ENCODE measurements at places on chromosomes 3 and 15. TPM values are rescaled to one million over a fixed set of nuclear protein-coding genes. Genes with fewer than 3 reads are reported as not detected.

- H3K4me3 ChIP-seq = no peak overlapping the region
- peaks cover 4% of the 10 kb centered on the region for H3K27me3 ChIP-seq
- no peaks in the 10 kb centered on the region for H3K36me3 ChIP-seq
Measured at GRCh38 chr3:172461530-172462138, 13.4 kb upstream of the GHSR start.

DNA sequence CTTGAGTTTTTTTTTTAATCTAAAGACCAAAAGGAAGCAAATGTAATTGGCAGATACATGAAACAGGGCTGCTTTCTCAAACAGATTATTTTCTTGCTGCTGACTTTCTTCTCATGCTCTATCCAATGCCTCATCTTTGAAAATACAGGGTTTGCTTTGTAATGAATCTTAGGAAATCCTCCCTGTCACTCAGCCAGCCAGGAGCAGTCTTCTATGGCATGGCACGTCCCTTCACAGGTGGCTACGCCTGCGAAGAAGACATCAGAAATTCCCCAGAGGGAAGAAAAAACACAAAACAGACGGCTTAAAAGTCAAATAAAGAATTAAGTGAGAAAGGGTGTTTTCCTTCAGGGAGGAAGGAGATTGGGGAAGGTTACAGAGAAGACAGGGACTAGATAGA, 242.5 kb downstream of the IGSF11 start:
- no peaks in the 10 kb centered on the region for H3K4me1 ChIP-seq
- no peak overlapping the region for H3K27ac ChIP-seq
- no peak for DNase-seq
- no peaks in the 10 kb centered on the region for H3K36me3 ChIP-seq
- no peaks in the 10 kb centered on the region for H3K27me3 ChIP-seq

DNA sequence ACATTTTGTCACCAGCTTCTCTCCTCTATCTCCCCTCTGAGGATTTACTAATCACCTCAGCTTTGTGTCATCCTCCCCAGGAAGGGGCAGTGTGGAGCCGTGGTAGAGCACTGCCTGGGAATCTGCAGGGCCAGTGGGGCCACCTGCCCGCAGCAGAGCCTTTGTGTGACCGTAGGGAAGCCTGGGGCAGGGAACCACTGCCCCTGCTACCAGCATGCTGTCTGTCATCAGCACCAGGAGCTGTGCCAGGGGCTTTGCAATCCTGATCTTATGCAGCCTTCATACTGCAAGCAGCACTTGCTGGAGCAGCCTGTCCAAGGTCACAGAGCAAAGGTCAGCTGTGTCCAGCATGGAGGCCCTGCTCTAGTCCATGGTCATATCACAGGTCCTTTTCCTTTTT, 170.2 kb upstream of the IL12A start:
- no peak for DNase-seq
- no peak overlapping the region for H3K27ac ChIP-seq
- no peaks in the 10 kb centered on the region for H3K4me1 ChIP-seq
- peaks cover 8% of the 10 kb centered on the region for H3K27me3 ChIP-seq

- no peaks in the 10 kb centered on the region for H3K27me3 ChIP-seq
- H3K27ac ChIP-seq = no peak overlapping the region
Measured at GRCh38 chr3:193640165-193640715, 47.2 kb downstream of the OPA1 start.

DNA sequence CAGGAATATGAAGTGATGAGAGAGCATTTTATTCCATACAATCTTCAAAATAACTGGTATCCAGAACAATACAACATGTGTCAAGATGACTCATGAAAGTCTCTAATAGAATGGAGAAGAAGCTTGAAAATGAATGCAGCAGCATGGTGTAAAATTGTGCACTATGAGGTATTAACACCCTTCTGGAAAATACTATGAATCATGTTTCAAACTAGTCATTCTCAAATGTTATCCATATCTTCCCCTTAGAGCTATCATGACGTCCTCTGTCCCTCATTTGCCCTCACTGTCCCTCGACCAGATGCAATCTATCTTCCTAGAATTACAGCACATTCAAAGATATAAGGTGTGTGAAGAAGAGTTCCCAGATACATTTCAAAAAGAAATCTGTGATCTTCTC, 198.2 kb downstream of the NECTIN3 start:
- no peaks in the 10 kb centered on the region for H3K4me1 ChIP-seq
- no peaks in the 10 kb centered on the region for H3K27me3 ChIP-seq
- DNase-seq = no peak
- H3K36me3 ChIP-seq = no peaks in the 10 kb centered on the region

DNA sequence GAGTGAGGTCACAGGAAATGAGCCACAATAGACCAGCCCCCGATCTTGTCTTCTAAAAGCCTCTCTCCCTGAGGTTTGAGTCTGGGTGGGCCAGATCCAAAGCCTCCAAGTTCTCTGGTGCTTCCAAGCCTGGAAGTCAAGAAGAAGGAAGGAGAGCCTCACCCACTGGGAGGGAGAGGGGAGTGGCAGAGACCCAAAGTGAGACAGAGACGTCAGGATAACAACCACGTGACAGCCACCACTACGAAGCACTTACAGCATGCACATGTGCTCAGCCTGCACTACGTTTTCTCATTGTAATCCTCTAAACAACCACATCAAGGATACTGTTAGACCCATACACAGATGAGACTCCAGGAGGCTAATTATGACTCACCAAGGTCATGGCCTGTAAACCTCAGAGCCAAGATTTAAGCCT, 197.3 kb upstream of the LINGO1 start:
- no peak overlapping the region for H3K4me3 ChIP-seq
- DNase-seq = no peak
- no peak overlapping the region for H3K27ac ChIP-seq
- no peaks in the 10 kb centered on the region for H3K36me3 ChIP-seq
- H3K4me1 ChIP-seq = no peaks in the 10 kb centered on the region

DNA sequence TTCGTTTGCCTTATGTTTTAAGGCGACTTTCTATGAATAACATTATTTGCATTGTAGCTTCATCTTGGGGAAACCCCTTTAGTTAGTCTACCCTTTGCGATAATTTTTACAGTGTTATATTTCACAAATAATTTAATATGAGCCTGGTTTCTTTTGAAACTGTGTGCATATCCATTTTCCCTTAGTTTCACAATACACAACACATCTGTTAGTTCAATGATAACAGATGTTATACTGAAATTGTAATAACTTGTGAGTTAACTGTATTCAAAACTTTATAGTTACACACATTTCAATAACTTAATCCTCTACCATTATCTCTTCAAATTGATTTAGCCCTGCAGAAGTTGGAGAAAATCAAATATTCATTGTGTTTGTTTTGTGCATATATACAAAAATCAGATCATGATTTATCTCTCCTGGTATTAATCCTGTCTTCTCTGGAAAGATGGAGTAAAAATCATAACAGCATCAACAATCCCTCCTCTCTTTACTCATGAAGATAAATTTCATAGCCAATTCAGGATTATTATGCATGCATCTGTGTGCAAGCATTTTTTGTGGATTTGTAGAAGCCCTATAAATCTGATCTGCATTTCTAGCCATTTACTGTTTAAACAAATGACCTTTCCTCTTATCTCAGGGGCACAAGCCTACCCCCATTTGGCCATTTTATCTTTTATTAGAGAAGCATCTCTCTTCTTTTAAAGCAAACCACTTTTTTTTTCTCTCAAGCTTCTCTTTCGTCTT, 304.0 kb downstream of the VPS13C start:
- no peak overlapping the region for H3K4me3 ChIP-seq
- H3K4me1 ChIP-seq = no peaks in the 10 kb centered on the region
- no peak overlapping the region for H3K27ac ChIP-seq

DNA sequence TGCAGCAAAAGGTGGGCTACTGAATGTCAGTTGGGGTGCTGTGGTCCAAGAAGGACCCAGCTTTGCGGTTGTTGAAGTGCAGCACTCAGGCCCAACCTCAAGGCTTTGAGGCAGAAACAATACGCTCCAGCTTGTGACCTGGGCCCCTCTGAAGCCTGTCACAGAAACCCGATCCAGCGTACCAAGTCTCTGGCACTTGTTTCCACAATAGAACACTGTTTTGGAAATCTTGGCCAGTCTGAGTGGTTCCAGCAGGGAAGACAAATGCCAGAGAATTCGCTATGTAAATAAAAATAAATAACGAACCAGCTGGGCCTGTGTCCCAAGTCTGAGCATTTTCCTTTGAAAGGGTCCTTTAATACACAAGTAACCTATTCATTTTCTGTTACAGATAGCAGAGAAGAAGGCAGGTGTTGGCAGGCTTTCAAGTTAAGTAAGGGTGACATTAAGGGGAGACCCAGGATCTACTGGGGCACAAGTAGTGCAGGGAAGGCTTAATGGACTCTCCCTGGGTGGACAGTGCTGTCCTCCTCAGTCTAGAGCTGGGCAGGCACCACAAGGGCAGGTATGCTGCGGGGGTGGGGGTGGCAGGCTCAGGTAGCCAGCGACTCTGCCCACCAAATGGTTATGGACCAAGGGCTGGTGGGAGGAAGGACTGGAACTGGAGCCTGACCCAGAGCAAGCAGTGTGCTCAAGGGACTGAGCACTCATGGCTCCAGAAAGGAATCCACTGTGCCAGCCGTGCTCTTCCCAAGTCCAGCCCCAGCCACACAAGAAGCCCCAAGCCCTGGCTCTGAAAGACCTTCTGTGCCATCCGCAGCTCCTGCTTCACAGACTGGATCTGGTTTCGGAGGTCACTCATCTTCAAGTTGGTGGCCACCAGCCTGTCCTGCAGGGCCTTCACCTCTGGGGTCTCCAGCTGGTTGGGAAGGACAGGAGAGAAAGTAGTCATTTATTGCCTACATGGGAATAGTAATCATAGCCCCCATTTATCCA, 26.3 kb downstream of the CCDC13 start:
- DNase-seq = no peak
- H3K27ac ChIP-seq = peak overlapping the region; percentile 70
- no peak overlapping the region for H3K4me3 ChIP-seq
- H3K27me3 ChIP-seq = no peaks in the 10 kb centered on the region
- H3K4me1 ChIP-seq = peaks cover 43% of the 10 kb centered on the region

Gene FETUB
- total RNA-seq = not detected

GRCh38 chr3:160368804-160369203, 30.2 kb downstream of the IFT80 start:
- no peak overlapping the region for H3K4me3 ChIP-seq
- no peaks in the 10 kb centered on the region for H3K27me3 ChIP-seq
- H3K4me1 ChIP-seq = peaks cover 1% of the 10 kb centered on the region
- H3K27ac ChIP-seq = no peak overlapping the region

Gene CPLX3
- 0.18 TPM for total RNA-seq

- H3K36me3 ChIP-seq = peaks cover 67% of the 10 kb centered on the region
- no peaks in the 10 kb centered on the region for H3K27me3 ChIP-seq
- H3K4me3 ChIP-seq = no peak overlapping the region
- DNase-seq = no peak
- H3K27ac ChIP-seq = peak overlapping the region; percentile 23
Measured at GRCh38 chr15:78018946-78019644, 58.4 kb downstream of the TBC1D2B start.

Gene ARPP21
- not detected for total RNA-seq

GRCh38 chr15:36389107-36389506, 190.3 kb upstream of the CDIN1 start:
- H3K4me3 ChIP-seq = no peak overlapping the region
- no peak for DNase-seq
- no peaks in the 10 kb centered on the region for H3K4me1 ChIP-seq

DNA sequence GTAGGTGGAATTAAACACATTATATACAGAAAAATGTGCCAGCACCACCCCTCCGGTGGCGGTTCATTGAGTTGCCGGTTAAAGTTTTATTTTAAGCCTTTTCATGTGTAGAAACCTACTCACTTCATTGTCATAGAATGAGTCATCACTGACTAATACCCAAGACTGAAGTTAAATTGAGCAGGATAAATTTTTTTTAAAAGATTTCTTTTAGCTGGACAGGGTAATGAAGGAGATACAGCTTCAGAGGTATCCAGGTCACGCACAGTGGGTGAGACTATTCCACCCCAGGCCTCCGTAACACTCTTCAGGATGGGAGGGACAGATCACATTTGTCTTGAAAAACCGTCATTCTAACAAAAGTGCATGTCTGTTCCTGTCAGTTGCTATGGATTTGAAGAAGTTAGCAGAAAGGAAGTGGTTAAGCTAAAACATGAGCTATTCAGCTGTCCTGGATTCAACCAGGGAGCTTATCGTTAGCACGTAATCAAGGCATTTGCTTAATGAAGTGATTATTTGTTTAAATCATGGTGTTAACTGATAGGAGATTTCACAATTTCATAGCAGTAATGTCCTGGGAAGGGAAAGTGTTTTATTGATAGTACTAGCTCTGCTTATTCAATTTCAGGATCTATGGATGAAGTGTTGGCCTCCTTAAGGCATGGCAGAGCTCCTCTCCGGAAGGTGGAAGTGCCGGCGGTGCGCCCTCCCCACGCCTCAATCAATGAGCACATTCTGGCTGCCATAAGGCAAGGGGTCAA, 23.4 kb downstream of the WHAMM start:
- no peaks in the 10 kb centered on the region for H3K27me3 ChIP-seq
- peaks cover 92% of the 10 kb centered on the region for H3K36me3 ChIP-seq
- H3K27ac ChIP-seq = peak overlapping the region; percentile 71

GRCh38 chr15:39880718-39881387, 39.2 kb downstream of the GPR176 start:
- H3K27ac ChIP-seq = no peak overlapping the region
- no peak overlapping the region for H3K4me3 ChIP-seq
- DNase-seq = no peak
- H3K27me3 ChIP-seq = peaks cover 32% of the 10 kb centered on the region

Gene CCDC39
- total RNA-seq = not detected

DNA sequence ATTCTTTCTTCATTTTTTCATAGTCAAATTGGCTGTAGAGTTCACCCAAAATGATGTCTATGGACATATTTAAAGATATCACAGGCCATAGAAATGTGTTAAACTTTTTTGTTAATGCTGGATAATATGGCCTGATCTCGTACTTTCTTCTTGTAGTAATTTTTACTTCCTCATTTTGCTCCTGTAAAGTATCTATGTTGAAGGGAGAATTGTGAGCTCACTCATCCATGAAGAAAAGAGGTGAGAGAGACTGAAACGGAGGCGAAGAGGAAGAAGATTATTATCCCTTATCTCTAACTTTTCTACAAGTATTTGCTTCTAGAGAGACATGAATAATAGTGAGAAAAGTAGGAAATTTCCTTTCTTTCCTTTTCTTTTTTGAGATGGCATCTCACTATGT, 613.8 kb upstream of the TBL1XR1 start:
- H3K4me1 ChIP-seq = no peaks in the 10 kb centered on the region
- no peak overlapping the region for H3K27ac ChIP-seq
- H3K36me3 ChIP-seq = no peaks in the 10 kb centered on the region

Gene TARS3
- total RNA-seq = 12.3 TPM

DNA sequence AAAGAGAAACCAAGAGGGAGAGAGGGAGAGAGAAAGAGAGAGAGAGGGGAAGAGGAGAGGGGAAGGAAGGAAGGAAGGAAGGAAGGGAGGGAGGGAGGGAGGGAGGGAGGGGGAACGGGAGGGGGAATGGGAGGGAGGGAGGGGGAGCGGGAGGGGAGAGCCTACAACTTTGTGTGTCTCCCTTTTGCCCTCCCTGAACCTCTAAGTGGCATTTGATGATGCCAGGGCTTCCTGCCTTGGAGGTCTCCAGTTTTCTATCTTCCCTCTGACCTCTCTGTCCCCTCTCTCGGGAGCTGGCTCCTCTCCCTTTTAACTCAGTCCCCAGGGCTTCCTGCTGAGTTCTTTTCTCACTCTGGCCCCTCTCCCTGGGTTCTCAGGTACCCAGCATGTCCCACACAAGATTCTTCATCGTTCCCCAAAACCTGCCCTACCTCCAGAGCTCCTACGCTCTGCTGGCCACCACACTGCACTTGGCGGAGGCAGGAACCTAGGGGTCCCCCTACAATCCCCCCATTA, 12.5 kb upstream of the FAM174B start:
- peaks cover 4% of the 10 kb centered on the region for H3K4me1 ChIP-seq
- H3K36me3 ChIP-seq = no peaks in the 10 kb centered on the region
- no peak overlapping the region for H3K4me3 ChIP-seq
